ENCODE measurements at places on chromosomes 11 and 22. TPM values are rescaled to one million over a fixed set of nuclear protein-coding genes. Genes with fewer than 3 reads are reported as not detected.

JAML gene
- total RNA-seq = not detected

CXCR5 gene
- total RNA-seq = 0.11 TPM

APOA5 gene
- total RNA-seq = not detected

BARX2 gene
- not detected for total RNA-seq

KRTAP5-11 gene
- total RNA-seq = not detected

RTN4RL2 gene
- total RNA-seq = not detected

IPO7 gene
- 179 TPM for total RNA-seq

ZBTB16 gene
- 137 TPM for total RNA-seq

SLC22A6 gene
- total RNA-seq = not detected

SNX32 gene
- total RNA-seq = 5.5 TPM

C11orf16 gene
- not detected for total RNA-seq

FAM227A gene
- 3.1 TPM for total RNA-seq

KRTAP5-10 gene
- not detected for total RNA-seq

SIAE gene
- total RNA-seq = 4.1 TPM

C11orf91 gene
- 0.39 TPM for total RNA-seq

OR51T1 gene
- not detected for total RNA-seq

POTEH gene
- not detected for total RNA-seq

PLEKHB1 gene
- 1.2 TPM for total RNA-seq

NDUFS3 gene
- total RNA-seq = 53.0 TPM

AIFM3 gene
- total RNA-seq = 2.0 TPM

MS4A8 gene
- not detected for total RNA-seq

PATE4 gene
- total RNA-seq = not detected

MMP7 gene
- total RNA-seq = not detected

PATZ1 gene
- 30.2 TPM for total RNA-seq

DNAJB13 gene
- not detected for total RNA-seq

OR5AK2 gene
- not detected for total RNA-seq

TRIM6 gene
- 26.7 TPM for total RNA-seq

BTG4 gene
- 0.22 TPM for total RNA-seq

ANO3 gene
- not detected for total RNA-seq

RIC3 gene
- total RNA-seq = 0.39 TPM

TPH1 gene
- 0.11 TPM for total RNA-seq

CLDN25 gene
- total RNA-seq = not detected

PDGFB gene
- total RNA-seq = 33.0 TPM

APOBEC3G gene
- total RNA-seq = 6.7 TPM

OR10AG1 gene
- not detected for total RNA-seq

TLCD5 gene
- total RNA-seq = 4.4 TPM

CSF2RB gene
- 6.9 TPM for total RNA-seq

NUDT22 gene
- 42.0 TPM for total RNA-seq

UPK3A gene
- not detected for total RNA-seq

SCGB1D4 gene
- total RNA-seq = not detected

MOV10L1 gene
- total RNA-seq = 0.39 TPM

C11orf86 gene
- not detected for total RNA-seq

ARRB1 gene
- total RNA-seq = 28.3 TPM

SMIM35 gene
- not detected for total RNA-seq

MAML2 gene
- 23.2 TPM for total RNA-seq

All from placental epithelial cell (primary cell).